IPS DF 6.9 (cell line): ENCODE measurements at places on chromosomes 3 and 15.

- DNase-seq = no peak
Observed at GRCh38 chr3:16063603-16064002, 110.9 kb upstream of the GALNT15 start.

DNA sequence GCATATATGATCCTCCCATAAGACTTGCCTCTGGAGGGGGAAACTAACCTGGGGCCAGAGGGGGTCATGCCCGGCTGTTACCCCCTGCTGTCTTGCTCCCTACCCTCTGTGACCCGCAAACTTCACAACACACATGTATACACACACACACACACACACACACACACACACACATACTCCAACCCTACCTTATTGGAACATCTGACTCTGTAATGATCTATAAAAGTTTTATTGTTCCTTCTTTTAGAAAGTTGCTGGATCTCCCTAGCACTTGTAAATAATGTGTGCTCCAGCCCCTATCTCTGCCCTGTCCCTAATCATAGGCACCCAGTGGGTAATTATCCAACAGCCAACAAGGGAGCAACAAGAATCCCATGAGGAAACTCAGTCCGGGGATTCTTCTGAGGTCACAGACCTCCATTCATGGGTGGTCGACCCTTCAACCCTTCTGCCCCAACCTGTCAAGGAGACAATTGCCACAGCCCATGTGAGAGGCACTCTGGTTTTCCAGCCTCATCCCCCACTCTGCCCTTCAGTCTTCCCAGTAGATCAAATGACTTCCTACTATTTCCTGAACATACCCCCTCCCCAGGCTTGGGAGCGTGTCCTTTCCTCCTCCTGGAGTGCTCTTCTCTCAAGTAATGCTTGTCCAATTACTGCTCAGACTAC is 14.0 kb upstream of the TPM1 start:
- no peak for DNase-seq

- no peak for DNase-seq
Observed at GRCh38 chr3:25043749-25044148, 384.3 kb upstream of the RARB start.

DNA sequence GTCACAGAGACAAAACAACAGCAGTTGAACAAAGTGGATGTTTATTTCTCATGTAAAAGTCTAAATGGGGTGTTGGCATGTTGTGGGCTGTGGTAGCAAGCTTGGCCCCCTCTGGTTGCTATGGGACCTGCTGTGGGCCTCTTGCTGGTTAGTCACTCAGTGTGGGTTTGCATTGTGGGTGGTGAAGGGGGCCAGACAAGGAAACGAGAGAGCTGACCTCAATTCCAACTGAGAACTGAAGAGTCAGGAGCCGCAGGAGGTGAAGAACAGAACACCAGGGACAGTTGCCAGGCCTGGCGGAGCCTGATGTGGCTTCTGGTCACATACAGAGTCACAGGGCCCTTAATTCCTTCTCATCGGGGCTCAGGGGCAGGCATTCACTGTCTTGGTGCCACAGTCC is 1.9 kb upstream of the ADPGK start:
- DNase-seq = no peak

DNA sequence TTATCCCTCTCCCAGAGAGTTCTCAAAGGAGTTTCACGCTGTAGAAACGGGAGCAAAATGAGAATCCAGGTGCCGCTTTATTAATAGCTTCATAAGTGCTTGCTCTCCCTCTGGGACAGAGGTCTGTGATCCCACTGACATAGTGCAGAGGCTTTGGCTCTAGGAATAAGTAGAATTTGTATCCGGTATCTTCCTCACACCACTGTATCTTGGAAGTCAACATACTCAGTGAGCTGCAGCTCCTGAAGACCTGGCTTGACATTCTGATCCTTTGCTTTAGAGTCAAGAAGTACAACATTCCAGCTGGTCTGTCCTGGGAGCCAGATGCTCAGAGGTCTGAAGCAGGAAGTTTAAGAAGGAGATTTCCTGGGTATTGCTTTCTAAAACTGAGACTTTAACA is 323.0 kb downstream of the LPP start:
- DNase-seq = no peak

- no peak for DNase-seq
Observed at GRCh38 chr3:171776839-171777583, 33.3 kb downstream of the PLD1 start.

GRCh38 chr3:139519998-139520737 is 19.4 kb downstream of the RBP1 start:
- DNase-seq = no peak

- no peak for DNase-seq
Observed at GRCh38 chr3:159910991-159911663, 77.5 kb upstream of the IL12A start.
